ENCODE measurements at places on chromosomes 2 and 18.

GRCh38 chr18:54647176-54647575 is 56.1 kb downstream of the DYNAP start:
- no peak for DNase-seq

DNA sequence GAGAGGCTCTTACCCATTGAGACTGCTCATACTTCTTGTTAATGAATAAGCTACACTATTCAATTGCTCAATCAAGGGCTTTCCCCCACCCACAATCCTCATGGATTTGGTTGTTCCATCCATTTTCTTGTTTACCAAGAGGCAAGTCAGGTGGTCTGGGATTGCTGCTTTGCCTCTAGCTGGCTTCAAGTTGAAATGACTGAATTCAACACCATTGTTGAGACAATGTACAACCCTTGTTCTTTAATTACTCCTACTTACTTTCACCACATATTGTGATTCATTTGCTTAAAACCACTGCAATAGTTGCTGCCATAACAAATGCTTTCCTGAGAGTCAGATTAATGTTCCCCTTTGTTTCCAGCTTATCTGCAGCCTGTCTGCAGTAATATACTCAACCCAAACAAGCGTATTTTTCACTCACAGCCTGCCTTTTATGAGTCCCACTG is 532.2 kb downstream of the RIT2 start:
- no peak for DNase-seq

DNA sequence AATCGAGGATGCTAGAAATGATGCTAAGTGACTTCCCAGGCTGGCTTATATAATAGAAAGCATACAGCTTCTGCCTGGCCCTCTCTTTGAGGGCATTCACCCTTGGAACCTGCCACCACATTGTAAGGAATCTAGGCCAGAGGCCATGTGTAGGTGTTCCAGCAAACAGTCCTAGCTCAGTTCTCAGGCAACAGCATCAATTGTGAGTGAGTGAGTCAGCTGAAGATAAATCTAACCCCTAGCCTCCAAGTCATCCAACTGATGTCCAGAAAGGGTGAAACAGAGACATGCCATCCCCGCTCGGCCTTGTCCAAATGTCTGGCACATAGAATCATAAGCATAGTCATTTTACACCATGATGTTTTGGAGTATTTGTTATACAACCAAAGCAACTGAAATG is 324.3 kb upstream of the KLHL14 start:
- DNase-seq = no peak

DNA sequence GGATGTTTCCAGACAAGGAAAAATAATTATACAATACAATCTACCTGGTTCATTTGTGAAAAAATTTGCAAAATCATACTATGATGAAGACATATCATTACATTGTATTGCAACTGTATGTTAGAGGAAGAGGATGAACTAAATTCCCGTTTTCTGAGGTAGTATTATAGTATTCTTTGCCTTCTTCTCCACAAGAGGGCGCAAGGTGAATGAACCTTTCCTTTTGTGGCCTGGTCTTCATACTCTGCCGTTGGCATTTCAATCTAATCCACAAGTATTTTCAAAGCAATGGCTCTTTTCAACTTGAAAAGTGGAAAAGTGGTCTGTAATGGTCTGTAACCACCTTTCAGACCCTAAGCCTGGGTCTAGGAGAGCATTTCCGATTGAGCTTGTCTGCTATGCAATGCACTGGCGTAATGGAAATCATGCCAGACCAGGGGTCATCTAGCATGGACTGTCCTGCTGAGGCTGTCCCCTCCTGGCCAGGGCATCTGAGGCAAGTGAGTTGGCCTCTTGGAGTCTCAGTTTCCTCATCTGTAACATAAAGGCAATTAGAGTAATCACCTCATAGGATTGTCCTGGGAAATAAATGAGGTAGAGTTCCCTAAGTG is 30.8 kb upstream of the ZNF396 start:
- DNase-seq = peak; percentile 48

GRCh38 chr2:28348149-28348567 is 44.5 kb upstream of the FOSL2 start:
- peak; percentile 78 for DNase-seq

GRCh38 chr2:24809316-24810007 is 16.2 kb downstream of the CENPO start:
- no peak for DNase-seq

DNA sequence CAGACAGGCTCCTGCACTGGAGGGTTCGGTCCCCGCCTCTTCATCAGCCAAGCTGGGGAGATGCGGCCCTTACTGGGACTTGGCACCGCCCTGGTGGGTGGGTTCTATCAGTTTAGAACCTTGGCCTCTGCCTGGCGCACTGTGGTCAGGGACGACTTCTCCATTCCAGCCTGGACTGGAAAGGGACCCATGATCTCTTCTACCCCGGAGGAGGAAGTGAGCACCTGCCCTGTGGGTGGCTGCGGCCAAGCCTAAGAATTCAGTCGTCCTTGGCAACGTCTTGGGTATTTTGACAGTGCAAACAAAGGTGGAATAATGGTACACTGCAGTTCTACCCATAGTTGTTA is 106.9 kb upstream of the CD302 start:
- no peak for DNase-seq

DNA sequence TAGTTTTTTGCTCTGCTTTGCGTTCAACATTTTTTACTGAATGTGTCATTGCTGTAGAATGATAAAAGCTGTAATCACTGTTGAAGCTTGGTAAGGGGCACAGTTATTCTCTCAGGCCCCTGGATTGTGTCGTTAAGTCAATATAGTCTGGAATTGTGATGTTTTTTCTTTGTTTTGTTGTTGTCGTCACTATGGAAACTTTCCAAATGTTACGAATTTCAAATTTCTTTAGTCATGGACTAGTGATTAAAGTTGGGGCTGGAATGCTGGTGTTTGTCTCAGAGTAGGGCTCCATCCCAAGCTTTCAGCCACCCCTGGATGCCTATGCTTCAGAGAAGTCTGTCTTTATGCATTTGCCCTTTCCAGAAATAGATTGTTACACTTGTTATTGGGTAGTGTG is 287.2 kb downstream of the CDH19 start:
- DNase-seq = no peak

DNA sequence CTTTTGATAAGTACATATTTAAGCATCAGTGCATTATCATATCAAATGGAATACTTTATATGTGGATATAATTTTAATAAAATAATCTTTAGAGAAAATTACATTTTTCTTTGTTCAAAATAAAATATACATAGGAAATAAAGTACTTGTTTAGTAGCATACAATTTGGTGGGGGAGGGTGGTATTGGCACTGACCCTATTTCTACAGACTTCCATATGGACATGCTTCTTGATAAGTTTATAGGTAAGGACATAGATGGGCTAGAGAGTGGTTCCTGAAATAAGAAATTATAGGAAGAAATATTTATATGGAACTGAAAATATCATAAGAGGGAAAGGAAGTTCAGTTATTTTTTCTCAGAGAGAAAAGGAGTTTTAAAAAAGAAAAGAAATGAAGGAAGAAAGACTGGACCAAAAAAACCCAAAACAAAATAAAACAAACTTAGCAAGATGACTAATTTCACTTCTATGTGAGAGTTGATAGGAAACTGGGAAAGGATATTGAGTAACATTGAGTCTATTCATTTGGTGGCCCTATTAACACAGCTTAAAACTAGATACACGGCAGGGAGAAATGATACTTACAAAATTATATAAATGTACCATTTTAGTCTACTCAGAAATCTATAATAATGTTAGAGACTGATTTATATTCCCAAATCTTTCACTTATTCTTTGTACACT is 505.9 kb downstream of the ERBB4 start:
- no peak for DNase-seq

DNA sequence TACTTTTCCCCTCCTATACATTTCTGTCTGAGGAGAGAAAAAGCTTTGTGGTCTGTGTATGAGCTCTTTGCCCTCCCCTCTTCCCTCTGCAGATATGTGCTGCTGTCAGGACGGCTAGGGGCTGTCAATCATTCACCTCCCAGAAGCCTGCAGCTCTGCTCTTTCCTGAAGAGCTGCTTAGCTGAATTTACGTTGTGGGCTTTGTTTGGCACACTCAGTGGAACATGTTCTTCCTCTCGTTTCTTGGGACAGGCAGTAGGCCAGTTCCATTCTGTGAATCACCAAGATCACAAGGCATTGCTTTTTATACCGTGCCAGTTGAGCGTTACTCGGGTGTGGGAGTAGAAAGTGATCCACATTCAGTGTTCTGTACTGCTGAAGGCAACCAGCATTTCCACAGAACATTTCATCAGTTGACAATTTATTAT is 136.7 kb downstream of the LAMA3 start:
- DNase-seq = no peak

DNA sequence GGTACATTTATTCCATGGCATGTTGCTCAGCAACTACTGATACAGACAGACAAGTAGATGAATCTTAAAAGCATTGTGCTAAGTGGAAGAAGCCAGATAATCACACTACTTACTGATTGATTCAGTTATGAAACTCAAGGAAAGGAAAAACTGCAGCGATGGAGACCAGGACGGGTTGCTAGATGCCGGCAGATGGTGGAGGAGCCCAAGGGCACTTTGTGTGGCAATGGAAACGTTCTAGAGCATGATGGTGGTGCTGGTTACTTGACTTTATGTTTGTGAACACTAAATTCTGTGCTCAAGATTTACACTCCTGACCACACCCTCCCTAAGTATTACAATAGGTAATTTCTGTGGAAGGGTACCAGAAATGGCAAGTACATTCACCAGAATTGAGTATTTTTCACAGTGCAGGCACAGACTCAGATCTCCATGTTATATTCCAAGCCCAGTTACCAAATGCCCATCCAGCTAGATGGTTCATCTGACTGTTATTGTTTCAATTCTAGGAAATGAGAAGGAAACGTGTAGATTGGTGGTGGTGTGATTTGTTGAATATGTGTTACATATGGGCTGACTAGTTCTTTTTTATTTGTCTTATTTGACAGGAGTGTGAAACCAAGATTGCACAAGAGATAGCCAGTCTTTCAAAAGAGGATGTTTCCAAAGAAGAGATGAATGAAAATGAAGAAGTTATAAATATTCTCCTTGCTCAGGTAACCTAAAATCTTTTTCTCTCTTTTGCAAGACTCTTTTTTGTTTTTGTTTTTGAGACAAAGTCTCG is 55.1 kb downstream of the RALBP1 start:
- no peak for DNase-seq
